Ureter (tissue), 1 donor: ENCODE measurements at places on chromosomes 11 and 22. TPM values are rescaled to one million over a fixed set of nuclear protein-coding genes. Genes with fewer than 3 reads are reported as not detected.

- no peak for DNase-seq
Observed at GRCh38 chr22:23113067-23113846, 28.5 kb downstream of the RSPH14 start.

- no peak for DNase-seq
Observed at GRCh38 chr22:45308957-45309421, 745 bp upstream of the FAM118A start.

DNA sequence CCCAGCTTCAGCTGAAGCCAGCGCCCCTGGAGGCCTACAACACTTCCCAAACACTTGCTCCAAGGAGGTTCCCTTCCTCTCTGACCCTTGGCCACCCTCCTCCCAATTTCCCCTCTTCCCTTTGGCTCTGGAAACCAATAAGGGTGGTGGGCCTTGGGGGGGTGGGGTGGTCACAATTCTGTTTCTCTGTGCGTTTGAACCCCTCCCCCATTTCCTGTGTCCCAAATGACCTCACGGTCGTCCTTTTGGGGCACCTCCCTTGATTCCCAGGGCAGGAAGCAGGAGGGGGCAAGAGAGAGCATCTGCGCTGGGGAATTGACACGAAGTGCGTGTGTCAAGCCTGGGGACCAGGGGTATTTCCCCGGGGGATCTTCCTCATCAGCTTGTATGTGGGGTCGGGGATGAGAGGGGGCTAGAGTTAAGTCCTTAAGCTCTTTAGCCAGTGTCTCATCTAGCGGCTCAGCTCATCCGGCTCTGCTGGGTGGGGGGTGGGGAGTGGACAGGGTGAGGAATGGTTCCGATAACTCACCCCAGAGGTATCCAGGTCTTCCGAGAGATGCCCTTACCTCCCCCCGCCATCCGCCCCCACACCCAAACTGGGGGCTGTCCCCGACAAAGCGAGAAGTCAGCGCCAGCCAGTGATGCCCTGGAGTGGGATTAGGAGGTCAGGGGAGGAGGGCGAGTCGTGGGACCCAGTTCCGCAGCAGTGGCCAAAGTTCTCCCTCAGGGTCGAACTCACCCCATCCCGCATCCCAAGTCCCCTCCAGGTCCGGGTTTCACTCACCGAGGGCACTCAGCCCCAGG, 587 bp downstream of the ESAM start:
- no peak for DNase-seq

DNA sequence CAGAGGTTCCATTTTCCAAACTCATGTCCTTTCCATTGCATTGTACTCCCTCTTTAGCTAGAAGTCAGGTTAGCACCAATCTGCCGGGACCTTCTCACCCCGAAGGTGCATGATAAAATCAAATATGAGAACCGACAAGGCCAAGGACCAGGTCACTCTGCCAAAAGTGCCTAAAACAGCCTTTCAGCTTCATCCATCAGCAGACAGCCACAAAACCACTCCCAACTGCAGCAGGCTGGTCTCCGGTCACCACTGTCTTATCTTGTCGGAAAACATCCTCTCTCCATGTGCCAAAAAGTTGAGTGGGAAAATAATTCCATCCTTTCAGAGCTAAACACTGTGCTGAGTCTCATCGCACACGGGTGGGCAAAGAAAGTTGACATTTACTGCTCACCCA, 1.4 kb downstream of the PI4KA start:
- DNase-seq = no peak

GRCh38 chr11:16977994-16978315, 36.3 kb downstream of the PLEKHA7 start:
- no peak for DNase-seq

DNA sequence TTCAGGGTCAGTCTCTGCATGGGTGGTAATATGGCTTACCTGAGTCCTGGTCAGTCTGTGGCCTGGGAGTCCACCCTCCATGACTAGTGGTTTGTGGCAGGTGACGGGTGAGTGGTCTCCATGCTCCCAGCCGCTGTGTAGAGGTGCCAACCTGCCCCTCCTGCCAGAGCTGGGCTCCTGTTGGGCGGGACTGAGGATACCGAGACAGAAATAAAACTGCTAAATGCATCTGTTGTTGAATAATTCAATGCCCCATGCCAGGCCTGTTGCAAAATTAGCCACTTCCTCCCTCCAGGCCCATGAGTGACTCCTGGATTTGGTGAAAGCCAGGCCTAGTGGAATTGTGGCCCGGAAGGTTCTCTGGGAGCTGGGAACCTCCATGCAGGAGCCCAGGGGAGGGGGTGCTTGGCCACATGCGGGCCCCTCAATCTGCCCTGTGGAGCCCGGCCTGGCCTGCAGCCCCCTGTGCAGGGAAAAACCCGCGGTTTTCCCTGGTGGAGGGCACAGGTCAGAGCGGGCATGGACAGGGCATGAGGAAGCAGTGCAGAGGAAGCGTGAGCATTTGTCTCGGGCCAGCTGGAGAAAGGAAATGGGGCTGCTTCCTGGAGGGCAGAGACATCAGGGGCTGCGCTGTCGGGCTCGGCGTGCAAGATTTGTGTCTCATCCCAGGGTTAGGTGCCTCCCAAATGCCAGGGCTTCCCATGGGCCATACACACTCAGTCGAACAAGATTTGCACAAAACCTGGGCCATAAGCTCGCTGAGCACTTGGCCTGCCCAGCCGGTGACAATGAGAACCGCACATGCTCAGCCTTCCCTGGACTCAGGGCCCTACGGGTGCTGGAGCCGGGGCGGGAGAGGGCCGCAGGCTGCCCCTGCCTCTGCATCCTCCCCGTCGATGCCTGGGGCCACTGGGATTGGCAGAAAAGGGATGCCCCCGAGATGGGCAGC, 66.9 kb downstream of the KCNQ1 start:
- peak; percentile 39 for DNase-seq

OR52I1 gene
- not detected for total RNA-seq

DNA sequence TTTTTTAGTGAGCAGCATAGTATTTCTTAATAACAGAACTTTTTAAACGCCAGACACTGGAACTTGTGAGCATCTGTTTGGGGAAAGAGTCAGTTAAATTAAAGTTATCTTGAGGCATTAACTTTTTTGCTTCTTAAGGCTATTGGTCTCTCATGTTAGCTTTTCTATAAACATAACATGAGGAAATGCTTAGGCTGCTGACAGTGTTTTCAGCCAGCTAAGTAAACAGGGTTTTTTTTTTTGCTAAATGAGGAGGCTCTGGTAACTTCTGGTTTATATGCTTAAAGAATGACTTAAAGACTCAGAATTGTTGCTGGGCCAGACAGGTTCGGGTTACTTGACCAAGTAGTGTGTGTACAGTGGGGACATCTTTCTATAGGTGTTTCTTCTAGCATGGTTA, 95.8 kb upstream of the ALKBH3 start:
- DNase-seq = no peak

DNA sequence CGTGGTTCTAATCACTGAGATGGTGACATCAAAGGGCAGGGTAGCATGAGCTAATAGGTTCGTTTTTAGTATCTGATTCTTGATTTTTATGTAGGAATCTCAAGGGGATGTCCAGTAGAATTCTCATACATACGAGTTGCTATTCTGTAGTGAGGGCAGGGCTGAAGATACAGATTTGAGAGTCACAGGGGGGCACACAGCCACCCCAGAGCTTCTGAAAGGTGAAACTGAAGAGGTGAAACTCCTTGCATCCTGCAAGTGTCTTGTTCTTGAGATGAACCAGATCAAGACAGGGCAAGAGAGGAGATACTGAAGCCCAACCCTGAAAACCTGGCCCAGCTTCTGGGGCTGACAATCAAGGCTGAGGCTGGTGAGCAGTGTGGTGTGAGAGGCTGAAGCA, 35.6 kb upstream of the TMEM123 start:
- no peak for DNase-seq

GRCh38 chr11:131549770-131550169, 179.4 kb downstream of the NTM start:
- no peak for DNase-seq

- no peak for DNase-seq
Observed at GRCh38 chr11:19105011-19105410, 12.0 kb upstream of the ZDHHC13 start.

- no peak for DNase-seq
Observed at GRCh38 chr11:69106031-69106811, 49.5 kb upstream of the SMIM38 start.

DNA sequence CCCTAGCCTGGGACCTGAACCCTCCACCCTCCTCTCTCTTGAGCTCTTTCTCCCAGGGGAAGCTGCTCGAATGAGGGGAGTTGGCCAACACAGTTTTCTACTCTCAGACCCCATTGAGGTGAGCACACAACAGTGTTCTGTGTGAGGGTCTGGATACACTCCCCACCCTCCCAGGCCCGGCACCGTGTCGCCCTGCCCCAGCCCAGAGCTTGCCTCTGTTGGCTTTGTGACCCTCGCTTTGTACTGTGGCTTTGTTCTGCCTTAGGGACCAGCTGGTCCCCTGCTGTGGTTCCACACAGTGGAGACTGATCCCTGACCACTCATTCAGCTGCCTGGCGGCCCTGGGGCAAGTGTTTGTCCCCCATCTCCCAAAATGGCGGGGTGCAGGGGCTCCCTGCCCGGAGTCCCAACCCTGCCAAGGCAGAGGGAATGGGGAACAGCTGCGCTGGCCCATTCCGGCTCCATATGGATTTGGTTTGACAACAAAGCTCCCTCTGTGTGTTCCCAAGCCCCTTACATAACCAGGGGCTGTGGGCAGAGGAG, 8.3 kb downstream of the ST3GAL4 start:
- DNase-seq = peak; percentile 41

DNA sequence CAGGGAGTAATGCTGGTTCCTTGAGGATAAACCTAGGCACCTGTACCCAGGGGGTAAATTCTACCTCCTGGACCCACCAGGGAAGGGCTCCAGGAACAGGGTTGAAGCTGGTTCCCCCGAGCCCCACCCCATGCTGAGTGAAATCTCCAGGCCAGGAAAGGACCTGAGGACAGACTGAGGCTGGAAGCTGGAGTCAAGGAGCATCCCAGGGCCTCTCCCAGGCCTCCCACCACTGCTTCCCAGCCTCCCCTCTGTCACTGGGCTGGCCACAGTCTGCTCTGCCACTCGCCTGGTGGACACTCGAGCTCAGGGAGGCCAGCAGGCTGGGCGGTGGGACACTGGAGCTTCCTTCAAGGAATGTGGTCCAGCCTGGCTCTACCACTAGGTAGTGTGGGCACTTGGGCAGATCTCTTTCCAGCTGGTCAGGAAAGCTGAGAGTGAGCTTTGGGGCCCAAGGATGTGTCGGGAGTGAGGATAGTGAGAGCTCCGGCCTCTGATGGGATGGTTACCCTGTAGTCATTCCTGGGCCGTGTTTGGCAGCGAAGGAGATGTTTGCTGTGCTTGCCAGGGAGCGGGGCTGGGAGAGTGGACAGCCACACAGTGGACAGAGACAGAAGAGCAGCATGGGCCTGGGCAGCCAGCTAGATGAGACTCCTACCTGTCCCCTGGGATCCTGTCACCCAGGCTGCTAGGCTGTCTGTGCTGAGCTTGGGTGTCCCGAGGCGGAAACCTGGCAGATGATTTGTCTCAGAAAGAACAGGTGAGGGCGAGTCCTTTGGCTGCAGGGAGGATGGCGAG, 3.4 kb downstream of the OVOL1 start:
- DNase-seq = no peak

DNA sequence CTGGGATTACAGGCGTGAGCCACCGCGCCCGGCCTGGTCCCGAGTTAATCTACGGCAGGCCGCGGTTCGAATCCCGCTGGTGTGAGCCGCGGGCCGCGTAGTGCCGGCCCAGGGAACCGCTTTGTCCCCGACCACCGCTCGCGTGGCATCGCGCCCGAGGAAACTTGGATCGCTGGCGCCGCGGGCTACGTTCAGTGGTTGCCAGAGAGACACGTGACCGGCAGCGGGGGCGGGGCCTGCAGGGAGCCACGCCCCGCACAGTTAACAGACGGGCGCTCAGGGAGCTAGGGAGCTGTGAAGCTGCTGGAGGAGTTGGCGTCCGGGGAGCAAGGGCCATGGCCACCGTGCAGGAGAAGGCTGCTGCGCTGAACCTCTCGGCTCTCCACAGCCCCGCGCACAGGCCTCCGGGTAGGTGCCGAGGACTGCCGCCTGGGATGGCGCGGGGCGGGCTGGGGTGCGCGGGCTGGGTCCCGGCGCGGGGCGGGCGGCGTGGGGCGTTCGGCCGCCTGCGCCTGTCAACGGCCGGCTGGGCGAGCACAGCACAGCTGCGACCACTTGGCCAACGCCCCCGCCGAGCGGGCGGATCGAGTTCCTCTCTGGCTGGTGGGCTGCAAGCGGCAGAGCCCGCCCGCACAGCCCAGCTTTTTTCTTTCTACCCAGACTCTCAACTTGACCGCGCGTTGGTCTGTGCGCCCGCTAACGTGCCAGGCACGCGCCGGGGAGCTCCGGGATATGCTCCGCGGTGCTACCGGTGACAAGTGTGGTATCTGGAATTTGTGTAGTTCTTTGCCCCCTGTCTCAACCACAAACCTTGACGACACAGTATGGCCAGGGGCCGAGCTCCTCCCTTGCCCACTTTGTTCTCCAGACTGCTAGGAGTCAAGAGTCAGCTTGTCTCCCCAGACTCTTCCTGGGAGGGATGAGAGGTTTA, at the start of gene DEPDC7:
DEPDC7 (plus strand) TSS at position 258 of the 931 bp plus-strand sequence; CDS start at position 336, 78 bp downstream.
- DNase-seq = peak; percentile 83

CCDC87 gene
- total RNA-seq = 0.55 TPM

GRCh38 chr22:36730176-36730858, 26.8 kb upstream of the CACNG2 start:
- no peak for DNase-seq

GRCh38 chr22:50174382-50175190, 4.1 kb downstream of the PANX2 start:
- DNase-seq = no peak

- no peak for DNase-seq
Observed at GRCh38 chr11:17986711-17987220, 26.1 kb downstream of the SERGEF start.

DHCR7 gene
- 60.9 TPM for total RNA-seq

APOL4 gene
- 34.4 TPM for total RNA-seq

DNA sequence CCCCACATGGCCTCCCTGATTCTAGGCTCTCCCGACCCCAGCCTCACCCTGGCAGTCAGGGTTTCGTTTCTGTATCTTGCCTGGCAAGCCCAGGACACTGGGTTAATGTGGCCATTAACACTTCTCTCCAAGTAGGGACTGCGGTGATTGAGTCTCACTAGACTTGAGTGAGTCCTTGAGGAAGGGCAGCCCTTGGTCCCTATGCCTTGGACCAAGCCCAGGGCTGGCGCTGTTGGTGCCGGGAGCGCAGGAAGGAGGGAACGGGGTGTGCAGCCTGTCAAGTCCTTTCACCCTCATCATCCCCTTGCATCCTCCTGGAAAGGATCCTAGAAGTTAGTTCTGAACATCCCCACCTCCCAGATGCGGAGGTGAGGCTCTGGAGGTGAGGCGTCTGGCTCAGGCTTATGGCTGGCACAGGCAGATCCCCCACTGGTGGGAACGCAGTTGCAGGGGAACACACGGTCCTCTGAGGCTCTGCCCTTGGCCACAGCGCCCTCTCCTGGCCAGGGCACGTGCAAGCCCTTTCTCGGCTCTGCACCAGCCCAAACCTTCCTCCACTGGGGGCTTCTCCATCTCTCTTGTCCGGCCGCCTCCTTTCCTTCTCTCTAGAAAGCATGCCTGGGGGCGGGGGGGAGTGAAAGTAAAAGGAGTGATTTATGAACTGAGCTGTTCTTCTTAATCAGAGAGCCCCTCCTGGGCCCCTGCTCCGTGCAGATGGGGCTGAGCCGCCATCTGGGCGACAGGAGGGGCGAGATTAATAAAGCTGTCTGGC, 56.7 kb downstream of the TP53I11 start:
- peak; percentile 70 for DNase-seq

DNA sequence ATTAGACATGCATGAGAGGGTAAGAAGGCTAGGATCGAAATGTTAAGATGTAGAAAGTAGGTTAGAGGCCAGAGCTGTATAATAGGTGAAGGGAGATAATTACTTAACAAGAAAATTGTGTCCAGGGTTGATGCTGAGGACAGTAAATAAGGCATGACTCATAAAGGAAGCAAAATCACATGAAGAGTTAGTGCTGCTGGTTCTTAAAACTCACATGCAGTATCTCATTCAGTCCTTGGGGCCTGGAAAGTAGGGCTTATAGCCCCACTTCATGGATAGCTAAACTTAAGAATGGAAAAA, 130.2 kb downstream of the NCAM1 start:
- DNase-seq = no peak
